ENCODE measurements at places on chromosomes 6 and 20. TPM values are rescaled to one million over a fixed set of nuclear protein-coding genes. Genes with fewer than 3 reads are reported as not detected.

DNA sequence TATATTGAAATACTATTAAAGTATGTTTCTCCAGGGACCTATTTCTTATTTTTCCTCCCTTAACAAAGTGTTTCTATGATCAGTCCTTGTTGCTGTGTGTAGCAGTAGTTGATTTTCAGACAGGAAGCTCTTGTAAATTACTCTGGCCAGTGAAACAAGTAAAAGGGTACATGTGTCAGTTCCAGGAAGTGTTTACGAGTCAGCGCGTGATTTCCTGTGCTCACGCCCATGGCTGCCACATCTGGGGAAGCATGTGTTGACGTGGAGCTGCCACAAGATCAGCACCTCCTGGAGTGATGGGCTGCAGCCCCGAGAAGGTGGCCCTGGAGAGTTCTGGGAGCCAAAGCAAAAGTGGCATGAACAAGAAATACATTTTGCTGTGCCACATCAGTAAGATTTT is 38.6 kb upstream of the GGTLC1 start:
- DNase-seq, result peak; percentile 94

DNA sequence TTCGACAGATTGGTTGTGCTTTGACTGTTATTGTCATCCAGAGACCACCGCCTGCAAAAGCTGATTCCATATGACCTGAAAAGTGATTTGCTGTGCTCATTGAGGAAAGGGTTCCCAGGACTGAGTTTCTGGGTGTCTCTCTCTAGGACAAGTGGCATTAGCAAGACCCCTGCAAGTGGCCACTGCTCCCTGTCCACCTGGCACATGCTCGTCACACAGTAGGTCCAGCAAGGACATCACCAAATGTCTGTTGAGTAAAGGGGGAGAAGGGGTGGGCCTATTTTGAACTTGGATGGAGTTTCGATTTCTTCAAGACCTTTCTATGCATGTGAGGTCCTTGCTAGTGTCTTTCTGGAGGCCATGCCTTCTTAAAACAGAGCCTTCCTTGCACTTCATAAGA is 48.9 kb upstream of the IYD start:
- DNase-seq, result no peak

- no peak for DNase-seq
Observed at GRCh38 chr6:57315111-57315510, 2.3 kb upstream of the PRIM2 start.

The LBP gene
- total RNA-seq, result 0.13 TPM

- no peak for DNase-seq
Observed at GRCh38 chr20:8342391-8342790, 210.3 kb downstream of the PLCB1 start.

- DNase-seq, result no peak
Observed at GRCh38 chr6:36033935-36034334, 6.3 kb downstream of the MAPK14 start.

- DNase-seq, result no peak
Observed at GRCh38 chr20:46604551-46605133, 46.6 kb downstream of the SLC13A3 start.

DNA sequence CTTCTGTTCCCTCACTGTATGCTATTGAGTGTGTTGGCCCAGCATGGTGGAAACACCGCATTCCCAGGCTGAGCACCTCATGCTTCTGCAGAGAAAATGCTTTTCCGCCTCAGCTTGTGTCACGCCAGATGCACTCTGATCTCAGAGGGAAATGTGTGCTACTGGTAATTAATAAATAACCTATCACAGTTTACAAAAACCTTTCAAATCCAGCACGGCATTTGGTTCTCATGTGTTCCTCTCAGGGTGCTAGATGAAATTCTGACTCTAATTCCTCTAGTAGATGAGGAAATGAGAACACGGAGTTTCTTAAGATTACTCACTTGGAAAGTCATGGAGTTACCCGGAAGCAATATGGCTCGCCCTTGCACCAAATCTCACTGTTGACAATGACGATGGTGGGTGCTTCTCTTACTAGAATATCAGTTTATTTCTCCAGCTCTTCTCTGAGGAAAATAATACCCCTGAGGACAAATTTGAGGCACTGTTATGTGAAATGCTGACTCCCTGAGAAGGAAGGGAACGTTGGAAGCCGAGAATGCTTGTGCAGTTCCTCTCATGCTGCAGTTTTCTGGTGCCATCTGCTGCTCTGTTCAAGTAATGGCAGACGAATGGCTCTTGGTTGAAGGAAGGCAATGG is 116.6 kb downstream of the RNF144B start:
- DNase-seq, result peak; percentile 92

All from esophagus muscularis mucosa (tissue), 4 donors.